ENCODE measurements at places on chromosomes 5 and 9. TPM values are rescaled to one million over a fixed set of nuclear protein-coding genes. Genes with fewer than 3 reads are reported as not detected.

DNA sequence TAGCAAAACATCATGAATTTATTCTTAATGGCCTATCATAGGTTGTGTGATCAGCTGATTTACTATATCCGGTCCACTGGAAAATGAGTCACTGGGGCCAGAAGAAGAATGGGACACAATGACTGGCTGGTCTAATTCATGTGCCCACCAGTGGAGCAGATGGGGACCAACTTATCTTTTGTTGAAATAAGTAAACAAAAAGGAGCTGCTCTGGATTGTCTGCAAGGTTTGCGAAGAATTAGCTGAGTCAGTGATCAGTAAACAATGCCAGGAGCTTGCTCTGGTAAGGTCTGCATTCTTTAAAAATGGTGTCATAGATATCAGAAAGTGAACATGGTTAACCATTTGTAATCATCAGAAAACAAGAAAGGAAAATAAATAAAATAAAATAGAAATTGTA lies 128.0 kb downstream of the RASEF start:
- peak; percentile 78 for DNase-seq

- no peak for DNase-seq
Measured at GRCh38 chr5:2617461-2617860, 134.0 kb downstream of the IRX2 start.

DNA sequence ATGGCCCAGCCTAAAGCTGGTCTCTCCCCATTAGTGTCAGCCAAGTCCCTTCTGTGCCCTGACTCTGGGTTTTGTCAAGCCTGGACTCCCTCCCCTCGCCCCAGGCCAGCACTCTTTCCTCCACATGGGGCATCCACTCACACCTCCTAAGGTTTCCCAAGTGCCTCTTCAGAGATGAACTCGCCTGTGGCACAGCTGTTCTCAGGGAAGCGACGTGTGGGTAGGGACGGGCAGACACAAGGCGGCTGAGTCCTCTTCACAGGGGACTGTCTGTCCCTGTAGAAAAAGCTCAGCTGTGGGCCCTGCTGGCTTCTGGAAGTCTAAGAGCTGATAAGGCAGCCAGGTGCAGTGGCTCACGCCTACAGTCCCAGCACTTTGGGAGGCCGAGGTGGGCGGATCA lies 78.5 kb downstream of the CACNA1B start:
- DNase-seq: no peak

DNA sequence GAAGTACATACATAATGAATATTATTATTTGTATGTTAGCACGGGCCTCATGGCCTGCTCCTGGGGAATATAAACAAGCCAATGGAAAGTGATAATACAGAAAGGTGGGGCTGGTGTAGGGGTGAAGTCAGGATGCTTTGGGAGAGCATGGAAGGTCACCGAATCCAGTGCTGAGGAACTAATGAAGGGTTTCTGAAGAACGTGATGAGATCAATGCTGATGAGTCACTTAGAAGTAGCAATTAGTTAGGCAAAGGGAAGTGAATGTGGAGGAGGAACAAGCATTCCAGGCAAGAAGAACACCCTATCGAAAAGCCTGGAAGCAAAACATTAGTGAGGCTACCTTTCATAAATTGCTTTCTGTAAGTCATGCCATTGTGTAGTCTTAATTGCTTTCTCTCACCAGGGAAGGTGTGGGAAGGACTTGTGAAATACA lies 2.1 kb downstream of the ANXA1 start:
- peak; percentile 47 for DNase-seq

- DNase-seq: no peak
Measured at GRCh38 chr9:121476156-121476555, 23.5 kb downstream of the GGTA1 start.

DNA sequence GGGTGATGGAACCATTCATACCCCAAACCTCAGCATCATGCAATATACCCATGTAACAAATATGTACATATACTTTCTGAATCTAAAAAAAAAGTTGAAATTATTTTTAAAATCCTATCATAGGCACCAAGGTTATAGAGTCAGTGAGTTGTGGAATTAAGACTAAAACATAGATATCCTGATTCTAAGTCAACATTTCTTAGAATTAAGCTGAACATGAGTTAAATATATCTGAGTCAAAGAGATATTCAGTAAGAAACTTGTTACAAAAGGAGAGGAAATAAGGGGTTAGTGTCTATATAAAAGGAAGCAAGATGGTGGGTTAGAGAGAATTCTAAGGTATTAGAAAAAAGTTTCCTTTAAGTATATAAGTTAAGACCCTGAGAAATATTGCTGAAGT lies 89.9 kb downstream of the CCDC192 start:
- DNase-seq: no peak

DNA sequence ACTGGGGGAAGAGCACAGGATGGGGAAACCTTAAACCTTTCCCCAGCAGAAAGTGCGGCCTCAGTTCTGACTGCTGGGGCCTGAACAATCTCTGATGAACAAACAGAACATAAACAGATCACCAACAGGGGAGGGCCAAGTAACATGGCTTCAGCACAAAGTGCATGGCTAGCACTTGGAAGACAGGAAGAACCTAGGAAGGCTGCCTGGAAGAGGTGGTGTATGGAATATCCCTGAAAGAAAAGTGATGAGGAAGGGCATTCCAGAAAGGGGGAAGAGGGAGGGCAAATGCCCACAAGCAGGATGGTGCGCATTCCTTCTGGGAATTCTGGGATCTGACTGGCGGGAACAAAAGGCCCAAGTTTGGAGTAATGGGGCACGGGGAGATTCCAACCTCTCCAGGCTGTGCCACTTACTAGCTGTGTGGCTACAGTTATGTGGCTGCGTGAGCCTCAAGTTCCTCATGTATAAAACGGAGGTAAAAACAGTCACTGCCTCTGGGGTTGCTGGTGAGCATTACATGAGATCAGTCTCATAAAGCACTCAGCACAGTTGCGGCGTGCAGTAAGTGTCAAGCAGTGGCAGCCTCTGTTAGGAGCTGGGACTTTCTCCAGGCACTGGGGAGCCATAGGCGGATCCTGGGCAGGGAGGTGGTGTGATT lies 1.6 kb downstream of the PDGFRB start:
- peak; percentile 78 for DNase-seq

- DNase-seq: peak; percentile 8
Measured at GRCh38 chr9:33992632-33993031, 56.1 kb downstream of the UBAP2 start.

DNA sequence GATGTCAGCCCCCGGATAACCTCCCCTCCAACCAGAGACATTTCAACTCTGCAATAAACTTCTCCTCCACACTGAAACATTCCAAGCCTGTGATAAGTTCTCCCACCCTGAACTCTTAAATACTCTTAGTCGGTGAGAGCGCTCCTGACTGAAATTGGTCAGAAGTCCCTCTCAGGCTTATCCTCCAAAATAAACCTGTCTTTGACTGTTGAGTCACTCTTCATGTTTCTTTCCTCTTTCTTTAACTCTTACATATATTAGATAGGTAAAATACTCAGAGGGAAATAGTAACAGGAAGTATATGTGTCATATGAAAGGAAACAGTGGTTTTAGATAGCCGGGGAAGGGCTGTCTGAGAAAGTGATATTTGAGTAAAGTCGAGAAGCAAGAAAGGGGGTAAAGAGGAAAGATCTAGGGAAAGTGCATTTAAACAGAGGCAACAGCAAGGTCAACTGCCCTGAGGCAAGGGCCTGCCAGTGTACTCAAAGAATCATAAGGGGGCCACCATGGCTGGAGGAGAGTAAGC lies 11.0 kb upstream of the FAM81B start:
- no peak for DNase-seq

DNA sequence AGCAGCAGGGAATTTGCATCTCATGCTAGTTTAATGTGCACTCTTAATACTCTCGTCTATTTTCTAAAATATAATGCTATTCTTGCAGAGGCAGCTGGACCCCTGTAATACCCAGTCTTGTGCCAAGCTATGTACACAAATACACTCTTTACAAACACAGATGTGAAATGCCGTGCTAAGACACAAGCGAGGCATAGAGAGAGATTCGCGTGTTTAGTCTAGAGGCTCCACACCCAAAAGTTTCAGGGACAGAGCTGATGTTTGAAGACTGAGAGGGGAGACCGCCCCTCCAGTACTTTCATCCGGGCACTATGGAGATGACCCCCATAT lies 1.2 kb downstream of the DPYSL3 start:
- DNase-seq: peak; percentile 40

DNA sequence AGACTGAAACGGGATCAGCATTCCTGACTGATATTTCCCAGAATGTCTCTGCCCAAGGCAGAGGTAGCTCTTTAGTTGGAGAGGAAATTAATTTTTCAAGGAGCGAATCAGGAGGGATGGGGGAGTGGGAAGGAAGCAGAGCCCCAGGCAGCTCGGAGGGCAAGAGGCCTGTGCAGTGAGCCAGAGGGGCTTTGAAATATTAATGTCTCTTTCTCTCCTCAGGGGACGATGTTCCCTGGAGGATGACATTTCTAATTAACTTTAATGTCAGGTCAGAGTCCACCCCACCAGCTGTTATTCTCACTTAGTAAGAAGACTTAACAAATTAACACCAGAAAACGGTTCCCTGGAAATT lies 45.6 kb downstream of the SLC6A7 start:
- no peak for DNase-seq

GRCh38 chr5:124240732-124241131 lies 505.7 kb downstream of the ZNF608 start:
- DNase-seq: no peak

- DNase-seq: no peak
Measured at GRCh38 chr9:2798423-2798822, 45.5 kb downstream of the PUM3 start.

DNA sequence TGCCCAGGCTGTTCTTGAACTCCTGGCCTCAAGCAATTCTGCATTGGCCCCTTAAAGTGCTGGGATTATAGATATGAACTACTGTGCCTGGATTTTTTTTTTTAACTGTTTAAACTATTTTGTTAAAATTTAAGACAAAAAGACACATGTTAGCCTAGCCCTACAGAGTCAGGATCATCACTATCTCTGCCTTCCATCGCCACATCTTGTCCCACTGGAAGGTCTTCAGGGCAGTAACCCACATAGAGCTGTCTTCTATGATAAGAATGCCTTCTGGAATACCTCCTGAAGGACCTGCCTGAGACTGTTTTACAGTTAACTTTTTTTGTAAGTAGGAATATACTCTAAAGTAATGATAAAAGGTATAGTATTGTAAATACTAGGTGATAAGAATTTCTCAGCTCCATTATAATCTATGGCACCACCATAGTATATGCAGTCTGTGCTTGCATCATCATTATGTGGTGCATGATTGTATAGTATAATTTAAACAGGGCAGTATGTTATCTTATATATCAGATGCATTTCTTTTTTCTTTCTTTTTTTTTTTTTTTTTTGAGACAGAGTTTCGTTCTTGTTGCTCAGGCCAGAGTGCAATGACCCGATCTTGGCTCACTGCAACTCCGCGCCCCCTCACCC lies 52.7 kb downstream of the DENND4C start:
- DNase-seq: no peak

DNA sequence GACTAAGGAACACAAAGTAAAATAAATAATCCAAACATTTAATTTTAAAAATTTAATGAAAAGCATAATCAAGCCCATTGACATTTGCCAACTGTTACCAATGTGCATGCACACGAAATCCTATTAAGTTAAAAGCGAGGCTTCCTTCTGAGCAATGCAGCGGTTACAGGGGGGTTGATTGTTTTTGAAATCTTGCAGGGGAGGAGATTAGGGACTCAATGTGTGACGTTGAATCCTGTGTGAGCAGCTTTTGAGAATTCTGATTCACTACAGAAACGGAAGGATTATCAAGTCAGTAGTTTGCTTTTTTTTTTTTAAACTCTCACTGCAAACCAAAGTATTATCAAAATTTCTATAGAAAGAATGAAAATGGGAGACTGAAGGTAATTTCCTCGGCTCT lies 109.5 kb downstream of the PRKACG start:
- DNase-seq: no peak

GRCh38 chr5:115661101-115661500 lies 35.3 kb upstream of the TMED7 start:
- peak; percentile 63 for DNase-seq

DNA sequence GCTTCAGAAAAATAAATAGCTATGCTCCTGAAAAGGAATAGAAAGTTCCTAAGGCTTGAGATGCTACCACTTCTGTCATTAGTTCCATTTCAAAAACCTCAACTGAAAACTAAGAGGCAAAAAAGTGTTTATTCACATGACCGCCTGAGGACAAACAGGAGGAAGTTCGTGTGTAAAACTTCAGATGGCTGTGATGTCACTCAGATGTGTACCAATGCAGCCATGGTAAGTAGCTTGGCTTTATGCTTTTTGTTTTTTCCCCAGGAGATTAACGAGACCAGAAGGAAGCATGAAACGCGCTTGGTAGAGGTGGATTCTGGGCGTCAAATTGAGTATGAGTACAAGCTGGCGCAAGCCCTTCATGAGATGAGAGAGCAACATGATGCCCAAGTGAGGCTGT lies 33.0 kb downstream of the LMNB1 start:
- DNase-seq: no peak

DNA sequence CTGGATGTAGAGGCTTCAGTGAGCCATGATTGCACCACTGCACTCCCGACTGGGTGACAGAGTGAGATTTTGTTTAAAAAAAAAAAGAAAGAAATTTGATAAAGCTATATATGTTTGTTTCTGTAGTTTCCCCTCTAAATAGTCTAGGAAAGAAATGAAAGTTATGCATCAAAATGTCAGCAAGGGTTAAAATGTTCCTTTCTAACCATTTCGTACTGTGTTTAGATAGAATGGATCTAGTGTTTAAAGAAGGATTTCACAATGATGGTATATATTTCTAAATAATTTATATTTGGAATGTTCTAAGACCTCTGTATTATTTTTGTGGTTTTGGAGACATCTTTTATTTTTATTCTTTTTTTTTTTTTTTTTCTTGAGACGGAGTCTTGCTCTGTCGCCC lies 22.7 kb downstream of the TEK start:
- DNase-seq: no peak

DNA sequence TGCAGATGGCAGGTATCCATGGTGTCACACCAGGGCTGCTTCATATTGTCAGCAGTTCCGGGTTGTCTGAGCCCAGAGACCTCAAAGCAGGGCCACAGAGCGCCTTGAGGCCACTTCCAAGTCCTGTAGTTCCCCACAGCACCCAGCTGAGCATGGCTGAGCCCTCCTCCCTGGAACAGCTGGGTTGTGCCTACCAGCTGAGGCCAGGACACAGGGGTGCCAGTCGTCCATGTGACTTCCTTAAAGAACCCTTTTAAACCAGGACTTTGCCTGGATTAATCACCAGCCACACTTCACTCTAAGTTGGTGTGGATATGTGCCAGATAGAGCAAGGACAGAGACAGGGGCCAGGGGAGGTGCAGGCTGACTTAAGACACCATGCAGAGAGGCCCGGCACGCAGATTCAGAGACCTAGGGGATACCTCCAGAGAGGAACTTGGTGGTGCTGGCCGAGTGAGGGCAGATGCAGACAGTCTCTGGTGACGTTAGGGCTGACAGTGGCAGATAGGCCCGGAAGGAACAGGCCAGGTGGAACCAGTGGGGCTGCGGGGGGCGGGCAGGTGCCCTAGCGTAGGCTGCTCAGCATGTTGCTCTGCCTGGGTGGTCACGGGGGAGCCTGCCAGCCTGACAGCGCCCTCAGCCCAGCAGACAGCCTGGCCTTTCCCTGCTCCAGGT lies 142.7 kb downstream of the CACNA1B start:
- no peak for DNase-seq

- DNase-seq: no peak
Measured at GRCh38 chr5:6659941-6660684, 26.9 kb downstream of the SRD5A1 start.

CERCAM gene
- 109 TPM for total RNA-seq

ADCY2 gene
- under 0.01 TPM for total RNA-seq

SLC34A3 gene
- total RNA-seq: not detected

LECT2 gene
- not detected for total RNA-seq

MPDZ gene
- total RNA-seq: 41.0 TPM

KIF4B gene
- total RNA-seq: not detected

TRAPPC13 gene
- 29.5 TPM for total RNA-seq

NUTM2F gene
- not detected for total RNA-seq

PPP2R2B gene
- 1.6 TPM for total RNA-seq

FTMT gene
- total RNA-seq: not detected

SAXO1 gene
- total RNA-seq: 0.18 TPM

CA9 gene
- 1.5 TPM for total RNA-seq

Data from fibroblast of the aortic adventitia (primary cell).